Glutamatergic neuron (in vitro differentiated cells): ENCODE measurements at places on chromosomes 1 and 21. TPM values are rescaled to one million over a fixed set of nuclear protein-coding genes. Genes with fewer than 3 reads are reported as not detected.

DNA sequence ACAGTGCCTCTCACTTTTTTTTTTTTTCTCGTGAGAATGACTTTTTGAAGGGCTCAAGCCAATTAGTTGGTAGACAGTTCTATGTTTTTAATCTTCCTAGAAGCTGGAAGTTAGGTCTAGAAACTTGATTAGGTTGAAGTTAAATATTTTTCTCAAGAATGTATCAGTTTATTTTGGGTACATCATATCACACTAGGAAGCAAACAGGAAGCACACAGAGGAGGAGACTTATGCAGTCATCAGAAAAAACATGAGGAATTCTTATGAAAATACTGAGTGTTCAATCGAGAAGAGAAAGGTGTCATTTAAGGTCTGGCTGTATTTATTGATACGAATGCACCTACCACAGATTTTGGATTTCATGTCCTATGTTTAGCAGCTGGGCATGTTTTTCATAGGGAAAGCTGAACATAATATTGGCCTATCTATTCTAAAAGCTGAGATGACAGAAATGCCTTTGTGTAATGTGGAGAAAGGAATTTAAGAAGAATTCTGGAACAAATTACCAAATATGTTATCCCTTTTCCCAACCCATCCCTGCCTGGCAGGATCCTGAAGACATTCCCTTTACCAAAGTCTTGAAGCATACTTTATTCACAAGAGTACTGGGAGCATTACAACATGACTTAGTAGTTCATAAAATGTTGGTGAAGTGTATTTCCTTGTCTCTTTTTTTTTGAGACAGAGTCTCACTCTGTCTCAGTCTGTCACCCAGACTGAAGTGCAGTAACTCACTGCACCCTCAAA lies 17.5 kb upstream of the ZFP69B start:
- no peak for DNase-seq

The ARMH1 gene
- 4.9 TPM for total RNA-seq

GRCh38 chr1:43531107-43531905 lies 623 bp downstream of the PTPRF start:
- DNase-seq: peak; percentile 48

The C1QTNF12 gene
- total RNA-seq: 9.1 TPM

DNA sequence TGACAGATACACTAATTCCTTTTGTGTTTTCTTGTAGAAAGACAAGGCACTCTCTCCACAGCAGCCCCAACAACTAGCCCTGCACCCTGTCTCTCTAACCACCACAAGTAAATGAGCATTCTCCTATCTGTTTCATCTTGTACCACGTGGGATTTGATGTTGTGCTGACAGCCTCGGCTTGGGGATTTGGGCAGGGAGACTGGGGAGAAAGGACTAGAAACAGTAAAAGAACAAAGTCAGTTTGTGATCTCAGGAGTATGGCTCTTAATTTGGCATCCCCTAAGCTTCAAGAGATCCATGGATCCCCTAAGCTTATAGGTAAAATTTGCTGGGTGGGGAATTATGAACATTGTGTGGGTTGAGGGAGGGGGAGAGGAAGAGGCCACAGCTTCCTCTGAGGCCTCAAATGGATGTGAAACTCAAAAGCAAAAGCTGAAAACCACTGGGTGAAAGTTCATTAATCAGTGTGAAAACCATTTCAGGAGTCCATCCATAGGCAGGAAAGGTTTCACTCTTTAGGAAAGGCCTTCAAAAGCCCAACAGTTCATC lies 3.1 kb downstream of the C1orf162 start:
- DNase-seq: no peak

DNA sequence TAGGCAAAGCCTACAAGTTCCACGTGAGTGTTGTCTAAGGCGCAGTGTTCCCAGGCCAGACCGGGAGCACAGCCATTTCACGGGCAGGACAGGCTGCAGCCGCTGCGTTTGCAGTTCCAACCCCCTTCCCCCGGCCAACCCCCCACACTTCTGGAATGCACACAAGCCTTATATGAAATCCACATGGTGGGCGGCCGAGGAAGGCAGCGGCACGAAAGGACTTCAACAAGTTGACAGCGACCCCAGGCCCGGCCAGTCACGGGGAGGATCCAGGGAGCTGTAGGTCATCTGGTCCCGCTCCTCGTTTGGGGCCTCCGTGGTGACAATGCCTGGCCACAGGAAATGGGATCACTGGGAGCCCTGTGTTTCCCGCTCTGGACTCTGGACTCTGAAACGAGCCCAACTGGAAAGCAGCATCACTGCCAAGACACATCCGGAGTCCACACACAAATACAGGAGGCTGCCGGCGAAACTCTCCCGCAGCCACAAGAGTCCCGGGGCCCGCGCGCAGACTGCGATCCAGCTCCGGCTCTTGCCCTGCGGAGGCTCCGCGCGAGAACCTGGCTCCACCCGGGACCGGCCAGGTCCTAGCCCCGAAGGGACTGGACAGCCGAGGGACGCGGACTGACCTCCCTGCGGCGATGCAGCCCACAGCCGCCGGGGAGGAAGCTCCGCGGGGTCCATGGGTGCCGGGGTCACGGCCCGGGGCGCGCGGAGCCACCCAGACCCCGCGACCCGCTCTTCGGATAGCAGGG lies 794 bp downstream of the NID1 start:
- peak; percentile 36 for DNase-seq

The NGF gene
- total RNA-seq: 0.83 TPM

- no peak for DNase-seq
These were observed 57.7 kb upstream of the ZC3H11B start for GRCh38 chr1:219670426-219671149.

GRCh38 chr1:37537378-37537777 lies 16.7 kb downstream of the SNIP1 start:
- no peak for DNase-seq

DNA sequence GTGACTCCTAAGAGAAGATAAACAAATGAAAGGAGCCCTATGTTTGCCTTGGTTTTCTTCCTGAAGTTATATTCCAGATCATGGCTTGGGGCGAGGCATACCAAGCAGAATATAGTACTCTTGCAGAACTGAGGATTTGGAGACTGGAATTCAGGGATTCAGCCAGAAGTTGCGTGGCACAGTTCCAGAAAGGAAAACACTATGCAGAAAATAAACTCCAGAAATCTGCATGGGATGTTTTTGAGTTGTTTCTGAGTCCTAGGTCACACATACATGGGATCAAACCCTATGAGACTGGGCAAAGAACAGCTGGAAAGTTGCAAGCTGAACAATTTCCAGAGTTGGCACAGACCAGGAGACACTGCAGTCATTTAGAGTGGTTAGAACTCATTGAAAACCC lies 42.9 kb upstream of the IFFO2 start:
- DNase-seq: no peak

DNA sequence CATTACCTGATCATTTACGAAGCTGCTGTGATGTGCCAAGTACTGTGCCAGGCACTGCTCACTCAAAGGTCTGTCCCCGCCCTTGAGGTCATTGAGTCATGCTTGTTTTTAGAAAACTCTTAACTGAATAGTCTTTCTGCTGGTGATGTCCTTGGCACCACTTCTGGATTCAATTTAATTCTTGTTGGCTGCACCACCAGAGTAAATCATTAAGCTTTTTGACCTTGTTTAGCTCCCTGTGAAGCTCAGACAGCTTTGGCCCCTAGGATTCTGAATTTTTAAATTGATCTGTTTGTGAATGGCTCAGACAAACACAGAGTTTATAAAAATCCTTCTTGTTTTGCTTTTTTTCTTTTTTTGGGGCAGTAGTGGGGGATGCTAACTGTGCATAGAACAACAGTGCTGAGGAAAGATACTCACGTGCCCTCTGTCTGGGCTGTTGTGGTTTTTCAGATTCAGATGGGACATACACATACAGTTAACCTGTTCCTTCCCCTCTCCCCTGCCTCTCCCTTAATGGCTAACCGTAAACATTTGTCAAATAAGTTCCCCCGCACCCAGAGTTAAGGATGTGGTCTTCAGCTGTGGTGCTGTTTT lies 67.6 kb downstream of the MTR start:
- no peak for DNase-seq

DNA sequence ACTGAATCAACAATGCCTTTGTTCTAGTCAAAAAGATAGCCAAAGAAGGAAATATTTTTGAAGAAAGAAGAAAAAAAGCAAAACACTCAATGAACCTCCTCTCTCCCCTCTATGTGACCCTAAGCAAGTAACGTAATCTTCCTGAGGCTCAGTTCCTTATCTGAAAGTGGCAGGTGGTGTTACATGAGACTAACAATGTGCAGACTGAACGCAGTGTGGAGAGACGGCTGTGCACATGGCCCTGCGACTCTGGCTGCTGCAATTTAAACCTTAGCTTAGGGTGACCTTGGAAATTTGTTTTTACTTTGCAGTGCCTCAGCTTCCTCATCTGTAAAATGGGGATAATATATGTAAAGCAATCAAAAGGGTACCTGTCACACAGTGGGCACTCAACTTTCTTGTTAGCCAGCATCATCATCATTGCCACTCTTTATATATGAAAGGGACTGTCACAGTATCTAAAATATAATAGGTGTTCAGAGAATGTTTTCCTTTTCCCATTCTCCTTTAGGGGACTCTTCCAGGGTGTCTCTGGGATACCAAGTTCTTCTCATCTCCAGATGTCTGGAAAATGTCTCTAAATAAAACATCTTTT lies 100.1 kb upstream of the JUN start:
- no peak for DNase-seq

The ADAM30 gene
- not detected for total RNA-seq

The CEP104 gene
- 102 TPM for total RNA-seq

The LORICRIN gene
- not detected for total RNA-seq

The OR6N1 gene
- not detected for total RNA-seq

DNA sequence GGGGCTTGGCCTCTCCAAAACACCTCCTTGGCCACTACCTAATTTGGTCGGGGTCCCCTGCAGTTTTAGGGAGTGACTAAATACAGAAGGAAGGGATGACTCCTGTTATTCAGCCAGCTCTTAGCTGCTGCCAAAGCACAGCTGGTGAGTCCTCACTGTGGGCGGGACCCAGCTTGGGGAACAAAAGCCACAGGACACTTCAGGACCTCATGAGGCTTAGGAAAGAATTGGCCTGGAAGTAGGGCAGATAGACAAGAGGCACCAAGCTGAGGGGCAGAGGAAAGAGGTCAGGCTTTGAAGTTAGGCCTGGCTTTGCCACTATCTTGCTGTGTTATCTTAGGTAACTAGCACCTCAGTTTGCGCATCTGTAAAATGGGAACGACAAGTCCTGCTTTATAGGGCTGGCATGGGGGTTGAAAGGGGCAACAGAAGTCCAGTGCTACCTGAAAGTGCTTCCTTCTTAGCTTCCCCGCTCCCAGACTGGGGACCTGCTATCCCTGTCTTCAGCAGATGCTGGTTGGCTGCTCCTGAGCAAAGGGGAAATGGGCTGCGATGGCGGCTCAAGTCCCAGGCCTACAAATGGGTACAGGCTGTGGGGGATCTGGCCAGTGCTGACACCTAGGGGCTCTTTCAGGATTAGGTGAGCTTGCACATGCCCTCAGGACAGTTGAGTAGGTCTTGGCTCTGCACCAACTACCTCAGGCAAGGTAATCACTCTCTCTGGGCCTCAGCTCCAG lies 15.7 kb downstream of the IFI6 start:
- no peak for DNase-seq

- DNase-seq: peak; percentile 12
These were observed 8.4 kb upstream of the NPHP4 start for GRCh38 chr1:6000444-6001288.

The LRRC42 gene
- total RNA-seq: 37.5 TPM

GRCh38 chr1:111468717-111469100 lies 5.1 kb upstream of the C1orf162 start:
- no peak for DNase-seq

The GSTM1 gene
- not detected for total RNA-seq

DNA sequence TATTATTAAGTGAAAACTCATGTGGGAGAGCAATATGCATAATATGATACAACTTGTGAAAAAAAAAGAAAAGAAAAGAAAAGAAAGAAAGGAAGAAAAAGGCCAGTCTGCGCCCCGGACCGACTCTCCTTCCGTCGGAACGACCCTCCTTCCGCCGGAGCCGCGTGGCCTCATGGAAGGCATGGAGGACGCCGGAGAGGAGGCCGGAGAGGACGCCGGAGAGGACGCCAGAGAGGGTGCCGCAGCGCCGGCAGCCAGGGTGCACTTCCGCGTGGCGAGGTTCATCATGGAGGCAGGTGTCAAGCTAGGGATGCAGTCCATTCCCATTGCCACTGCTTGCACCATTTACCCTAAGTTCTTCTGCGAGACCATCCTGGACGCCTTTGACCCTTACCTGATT lies 185.9 kb downstream of the NR5A2 start:
- no peak for DNase-seq

GRCh38 chr1:4696161-4696745 lies 41.8 kb downstream of the AJAP1 start:
- DNase-seq: no peak

DNA sequence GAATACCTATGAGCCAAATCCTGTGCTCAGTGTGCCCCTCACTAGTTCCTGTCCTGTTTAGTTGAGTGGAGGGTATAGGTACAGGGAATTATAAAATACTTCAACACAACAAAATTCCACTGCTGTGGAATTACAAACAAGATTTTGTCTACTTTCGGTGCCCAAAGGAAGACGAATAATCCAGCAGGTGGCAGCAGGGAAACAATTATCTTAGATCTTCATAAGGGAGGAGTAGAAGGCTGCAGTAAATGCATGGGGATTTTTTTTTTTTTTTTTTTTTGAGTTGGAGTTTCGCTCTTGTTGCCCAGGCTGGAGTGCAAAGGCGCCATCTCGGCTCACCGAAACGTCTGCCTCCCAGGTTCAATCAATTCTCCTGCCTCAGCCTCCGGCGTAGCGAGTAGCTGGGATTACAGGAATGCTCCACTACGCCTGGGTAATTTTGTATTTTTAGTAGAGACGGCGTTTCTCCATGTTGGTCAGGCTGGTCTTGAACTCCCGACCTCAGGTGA lies 2.0 kb upstream of the PIP5K1A start:
- no peak for DNase-seq

DNA sequence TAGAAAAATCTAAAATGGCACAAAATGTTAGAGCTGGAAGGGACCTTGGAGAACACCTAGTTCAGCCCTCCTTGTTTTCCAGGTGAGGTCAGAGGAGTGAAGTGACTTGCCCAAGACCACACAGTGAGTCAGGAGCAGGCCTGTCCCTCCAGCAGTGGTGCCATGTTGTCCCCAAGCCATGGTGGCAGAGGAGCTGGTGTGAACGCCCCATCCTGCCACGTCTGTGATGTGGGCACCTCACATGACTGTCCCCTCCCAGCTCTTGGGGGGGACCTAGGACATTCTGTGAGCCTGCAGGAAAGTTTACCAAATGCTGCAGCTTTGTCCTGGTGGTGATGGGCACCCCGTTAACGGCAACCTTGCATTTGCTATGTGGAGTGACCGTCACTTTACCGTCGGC lies 66.2 kb downstream of the SCCPDH start:
- no peak for DNase-seq

The HRNR gene
- total RNA-seq: not detected
